ENCODE measurements at places on chromosomes 12 and 14. TPM values are rescaled to one million over a fixed set of nuclear protein-coding genes. Genes with fewer than 3 reads are reported as not detected.

DNA sequence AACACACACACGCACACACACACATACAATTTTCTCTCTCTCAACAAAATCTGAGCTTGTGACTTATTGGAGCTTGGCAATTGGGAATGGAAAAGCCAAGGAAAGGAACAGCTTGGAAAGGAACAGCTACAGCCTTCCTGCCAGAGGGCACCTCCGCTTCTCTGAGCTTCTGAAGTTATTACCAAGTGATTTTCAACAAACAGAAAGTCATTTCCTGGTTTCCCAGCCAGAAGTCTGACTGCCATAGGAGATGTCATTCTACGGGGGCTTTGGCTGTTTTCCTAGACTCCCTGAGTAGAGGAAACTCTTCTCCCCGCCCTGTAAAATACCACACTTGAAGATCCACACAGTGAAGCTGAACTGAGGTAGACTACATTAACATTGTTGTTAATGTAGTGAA lies 198.3 kb downstream of the CFAP54 start:
- no peak for DNase-seq

GRCh38 chr14:79101388-79101787 lies 931.2 kb downstream of the NRXN3 start:
- DNase-seq: no peak

DNA sequence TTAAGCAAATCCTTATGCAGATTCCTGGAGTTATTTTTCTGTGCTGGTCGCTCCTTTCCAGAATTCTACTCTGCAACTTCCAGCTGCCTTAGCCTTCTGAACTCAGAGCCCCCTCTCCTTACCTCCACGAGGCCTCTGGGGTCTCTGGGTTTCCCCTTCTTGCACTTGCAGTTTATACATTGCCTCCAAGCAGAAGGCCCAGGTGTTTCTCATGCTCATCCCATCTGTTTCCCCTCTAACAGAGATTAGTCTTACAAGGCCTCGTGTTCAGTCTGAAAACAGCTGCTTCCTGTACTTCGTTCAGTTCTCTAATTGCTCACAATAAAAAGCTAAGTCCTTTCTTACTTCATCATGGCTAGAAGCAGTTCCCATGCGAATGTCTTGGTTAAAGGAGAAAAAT lies 134.4 kb upstream of the FGD4 start:
- DNase-seq: no peak

DNA sequence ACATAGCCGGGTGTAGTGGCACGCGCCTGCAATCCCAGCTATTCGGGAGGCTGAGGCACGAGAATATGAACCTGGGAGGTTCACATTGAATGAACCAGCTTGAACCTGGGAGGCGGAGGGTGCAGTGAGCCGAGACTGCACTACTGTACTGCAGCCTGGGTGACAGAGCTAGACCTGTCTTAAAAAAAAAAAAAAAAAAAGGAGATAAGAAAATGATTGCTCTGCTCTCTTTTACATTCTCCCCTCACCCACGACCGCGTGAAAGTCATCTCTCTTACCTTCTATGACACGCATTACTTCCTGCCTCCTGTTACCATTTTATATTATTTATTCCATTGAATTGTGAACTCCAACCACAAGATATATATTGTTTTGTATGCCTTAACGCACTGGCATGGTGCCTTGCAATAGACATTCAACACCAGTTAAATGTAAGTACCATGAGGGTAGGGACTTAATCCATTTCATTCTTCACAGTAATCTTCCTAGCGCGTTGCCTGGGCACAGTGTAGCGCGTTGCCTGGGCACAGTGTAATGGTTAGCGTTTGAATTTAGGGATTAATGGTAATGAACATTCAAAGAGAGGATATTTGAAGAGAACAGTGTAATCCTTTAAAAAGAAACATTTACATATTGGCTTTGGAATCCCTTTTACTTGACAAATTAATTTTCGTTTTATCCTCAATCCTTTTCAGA lies 2.7 kb downstream of the RAP1B start:
- no peak for DNase-seq

GRCh38 chr12:117105902-117106301 lies 6.7 kb upstream of the TESC start:
- no peak for DNase-seq

Gene STYK1
- polyA plus RNA-seq: 1.3 TPM

DNA sequence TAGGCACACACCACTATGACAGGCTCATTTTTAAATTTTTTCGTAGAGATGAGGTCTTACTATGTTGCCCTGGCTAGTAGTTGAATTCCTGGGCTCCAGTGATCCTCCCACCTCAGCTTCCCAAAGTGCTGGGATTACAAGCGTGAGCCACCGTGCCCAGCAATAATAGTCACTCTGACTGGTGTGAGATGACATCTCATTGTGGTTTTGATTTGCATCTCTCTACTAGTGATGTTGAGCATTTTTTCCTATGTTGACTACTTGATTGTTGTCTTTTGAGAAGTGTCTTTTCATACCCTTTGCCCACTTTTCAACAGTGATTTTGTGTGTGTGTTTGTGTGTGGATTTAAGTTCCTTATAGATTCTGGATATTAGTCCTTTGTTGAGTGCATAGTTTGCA lies 26.3 kb downstream of the ATP2A2 start:
- no peak for DNase-seq

All from foreskin keratinocyte (primary cell).